ENCODE measurements at places on chromosomes 13 and 19. TPM values are rescaled to one million over a fixed set of nuclear protein-coding genes. Genes with fewer than 3 reads are reported as not detected.
A peak's percentile ranks its signal among the peaks of the same experiment; 100 is the strongest.

DNA sequence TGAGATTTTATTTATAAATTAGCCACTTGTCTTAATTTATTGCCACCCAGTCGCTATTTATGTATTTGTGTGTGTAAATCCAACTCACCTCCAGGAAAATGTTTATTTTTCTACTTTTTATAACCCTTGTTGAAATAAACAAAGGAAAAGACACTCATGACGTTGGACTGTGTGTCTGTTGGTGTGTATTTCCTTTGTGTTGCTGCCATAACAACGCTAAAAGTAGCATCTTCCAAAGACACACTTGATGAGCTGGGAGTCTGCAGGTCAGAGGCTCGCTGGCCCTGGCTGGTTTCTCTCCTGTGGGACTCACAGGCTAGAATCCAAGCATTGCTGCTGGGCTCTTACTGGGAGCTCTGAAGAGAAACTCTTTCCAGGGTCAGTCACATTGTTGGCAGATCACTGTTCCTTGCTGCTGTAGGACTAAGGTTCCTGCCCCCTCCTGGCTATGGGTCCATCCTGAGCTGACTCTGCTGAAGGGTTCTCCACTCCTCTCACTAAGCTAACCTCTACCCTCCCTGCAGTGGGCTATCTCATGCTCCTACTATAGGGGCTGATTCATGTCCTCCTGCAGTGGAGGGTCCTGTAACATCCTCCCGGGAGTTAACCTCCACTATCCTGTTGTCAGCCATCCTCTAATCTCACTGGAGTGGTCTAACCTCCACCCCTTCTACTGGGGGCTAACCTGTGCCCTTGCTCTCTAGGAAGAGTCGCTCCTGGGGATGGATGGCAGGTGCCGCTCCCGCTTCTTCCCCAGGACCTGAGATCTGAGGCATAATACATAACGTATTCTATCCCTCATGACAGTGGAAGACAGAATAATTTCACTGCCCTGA, 2.1 kb downstream of the IFNL2 start:
- no peak for ATAC-seq

The IGFLR1 gene
- total RNA-seq: 5.9 TPM

GRCh38 chr13:48501705-48502104, 31.2 kb downstream of the RCBTB2 start:
- no peak for ATAC-seq

- ATAC-seq: no peak
Measured at GRCh38 chr13:74464670-74465069, 330.5 kb upstream of the KLF12 start.

The MISP3 gene
- total RNA-seq: 1.5 TPM

The SACS gene
- total RNA-seq: 34.6 TPM

- ATAC-seq: no peak
Measured at GRCh38 chr19:28700176-28700575, 512.8 kb downstream of the UQCRFS1 start.

GRCh38 chr19:45901912-45902650, at the start of gene MYPOP:
Gene MYPOP, minus strand, starts transcription at chr19:45902613. Its CDS starts 840 bp downstream, at chr19:45901773.
- peak; percentile 4 for ATAC-seq

The SMIM44 gene
- total RNA-seq: not detected

DNA sequence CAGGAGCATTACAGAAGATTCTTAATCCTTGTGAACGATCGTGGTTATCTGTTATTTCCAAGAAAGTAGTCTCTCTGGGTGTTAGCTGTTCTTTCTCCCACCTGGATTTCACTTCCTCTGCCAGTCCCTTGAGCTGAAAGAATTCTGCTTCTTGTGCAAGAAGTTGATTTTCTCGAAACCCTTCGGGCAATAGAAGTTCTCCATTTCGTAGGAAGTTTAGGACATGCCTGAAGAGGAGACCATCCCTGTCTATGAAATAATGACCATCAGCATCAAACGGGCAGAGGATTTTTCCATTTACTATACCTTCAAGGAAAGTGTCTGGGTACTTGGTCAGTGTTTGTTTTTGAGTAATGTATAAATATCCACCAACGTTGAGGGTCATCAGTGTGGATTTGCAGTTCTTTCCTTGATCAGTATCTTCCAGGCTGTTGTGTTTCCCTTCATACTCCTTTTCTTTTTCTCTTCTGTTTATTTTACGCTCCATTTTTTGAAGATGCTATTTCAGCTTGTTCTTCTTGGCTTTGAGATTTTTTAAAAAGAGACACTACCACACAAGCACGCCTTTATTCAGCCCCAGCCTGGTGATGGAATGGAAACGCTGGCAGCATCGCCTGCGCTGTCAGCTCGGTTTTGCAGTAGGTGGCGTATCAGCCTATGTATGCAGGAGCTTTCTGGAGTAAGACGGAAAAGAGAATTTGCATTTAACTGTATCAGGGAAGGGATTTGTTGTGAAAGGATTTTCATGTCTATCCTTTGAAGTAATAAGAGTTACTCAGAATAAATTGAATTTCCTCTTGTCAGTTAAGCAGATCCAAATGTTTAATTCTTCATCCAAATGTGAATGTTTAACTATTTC, 6.5 kb downstream of the KCTD4 start:
- ATAC-seq: peak; percentile 94

GRCh38 chr19:8578642-8579265, 1.5 kb upstream of the MYO1F start:
- ATAC-seq: peak; percentile 36

- ATAC-seq: no peak
Measured at GRCh38 chr13:40146063-40146462, 490.6 kb downstream of the COG6 start.

DNA sequence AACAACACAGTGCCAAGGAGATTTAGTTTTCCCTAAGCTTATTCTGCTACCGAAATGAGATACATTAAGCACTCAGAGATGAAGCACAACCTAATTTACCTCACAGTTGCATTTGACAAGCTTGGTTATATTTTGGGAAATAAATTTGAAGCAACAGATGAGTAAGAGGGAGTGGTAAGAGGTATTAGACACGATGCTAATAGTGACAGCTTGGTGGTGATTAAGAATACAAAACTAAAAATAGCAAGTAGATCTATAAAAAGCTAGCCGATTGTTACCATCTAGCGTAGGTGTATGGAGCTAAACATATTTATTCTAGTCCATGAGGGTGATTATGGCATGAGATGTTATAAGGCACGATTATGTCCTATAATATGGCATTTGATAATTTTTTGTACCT, 208.5 kb downstream of the PCCA start:
- ATAC-seq: no peak

The GJB2 gene
- not detected for total RNA-seq

DNA sequence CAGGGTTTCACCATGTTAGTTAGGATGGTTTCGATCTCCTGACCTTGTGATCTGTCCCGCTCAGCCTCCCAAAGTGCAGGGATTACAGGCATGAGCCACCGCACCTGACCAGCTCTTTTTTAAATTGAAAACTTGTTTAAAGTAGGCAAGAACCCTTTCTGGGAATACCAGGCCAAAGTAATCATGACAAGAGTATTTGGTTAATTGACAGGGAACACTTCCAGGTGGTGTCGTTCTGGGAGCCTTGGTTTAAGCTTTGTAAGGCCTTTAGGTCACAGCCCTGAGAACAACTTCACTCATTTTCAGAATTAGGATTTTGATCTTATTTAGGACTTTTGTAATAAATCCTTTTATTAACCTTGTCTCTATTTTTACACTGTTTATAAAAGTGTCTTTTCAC, 115.2 kb downstream of the LMO7 start:
- ATAC-seq: no peak

- ATAC-seq: no peak
Measured at GRCh38 chr13:88104576-88104975, 433.4 kb downstream of the SLITRK5 start.

- ATAC-seq: no peak
Measured at GRCh38 chr13:73479351-73479750, 420.5 kb downstream of the KLF5 start.

DNA sequence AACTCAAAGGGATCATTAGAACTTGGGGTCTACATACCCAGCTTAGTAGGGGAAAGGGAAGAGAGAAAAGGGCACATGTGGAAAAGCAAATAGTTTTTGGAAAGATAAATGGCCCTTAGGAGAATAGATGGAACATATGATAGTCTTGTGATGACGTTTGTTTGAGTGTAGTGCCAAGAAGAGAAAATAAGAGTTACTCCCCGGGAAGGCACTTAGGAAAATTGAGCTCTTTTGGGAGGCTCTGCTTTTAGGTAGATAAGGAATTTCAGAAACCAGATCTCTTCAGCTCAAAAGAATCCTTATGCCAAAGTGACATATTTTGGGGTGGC, 44.8 kb upstream of the SERTM1 start:
- no peak for ATAC-seq

The FBXO27 gene
- 2.8 TPM for total RNA-seq

DNA sequence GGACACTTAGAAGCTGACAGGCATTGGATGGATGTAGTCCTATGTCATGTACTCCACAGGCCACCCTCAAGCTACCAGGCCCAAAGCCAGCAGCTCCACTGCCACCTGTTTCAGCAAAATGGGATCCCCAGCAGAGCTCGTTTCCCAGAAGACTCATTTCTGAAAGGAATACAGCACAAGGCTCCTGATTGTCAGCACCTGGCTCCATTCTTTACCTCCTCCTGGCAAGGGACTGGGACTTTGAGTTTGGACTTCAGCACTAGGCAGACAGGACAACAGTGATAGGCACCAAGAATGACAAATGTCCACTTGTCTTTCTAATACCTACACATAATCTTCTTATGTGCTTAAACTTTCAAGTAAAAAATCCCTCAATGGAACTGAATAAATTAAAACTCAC, 150.4 kb upstream of the RXFP2 start:
- no peak for ATAC-seq

DNA sequence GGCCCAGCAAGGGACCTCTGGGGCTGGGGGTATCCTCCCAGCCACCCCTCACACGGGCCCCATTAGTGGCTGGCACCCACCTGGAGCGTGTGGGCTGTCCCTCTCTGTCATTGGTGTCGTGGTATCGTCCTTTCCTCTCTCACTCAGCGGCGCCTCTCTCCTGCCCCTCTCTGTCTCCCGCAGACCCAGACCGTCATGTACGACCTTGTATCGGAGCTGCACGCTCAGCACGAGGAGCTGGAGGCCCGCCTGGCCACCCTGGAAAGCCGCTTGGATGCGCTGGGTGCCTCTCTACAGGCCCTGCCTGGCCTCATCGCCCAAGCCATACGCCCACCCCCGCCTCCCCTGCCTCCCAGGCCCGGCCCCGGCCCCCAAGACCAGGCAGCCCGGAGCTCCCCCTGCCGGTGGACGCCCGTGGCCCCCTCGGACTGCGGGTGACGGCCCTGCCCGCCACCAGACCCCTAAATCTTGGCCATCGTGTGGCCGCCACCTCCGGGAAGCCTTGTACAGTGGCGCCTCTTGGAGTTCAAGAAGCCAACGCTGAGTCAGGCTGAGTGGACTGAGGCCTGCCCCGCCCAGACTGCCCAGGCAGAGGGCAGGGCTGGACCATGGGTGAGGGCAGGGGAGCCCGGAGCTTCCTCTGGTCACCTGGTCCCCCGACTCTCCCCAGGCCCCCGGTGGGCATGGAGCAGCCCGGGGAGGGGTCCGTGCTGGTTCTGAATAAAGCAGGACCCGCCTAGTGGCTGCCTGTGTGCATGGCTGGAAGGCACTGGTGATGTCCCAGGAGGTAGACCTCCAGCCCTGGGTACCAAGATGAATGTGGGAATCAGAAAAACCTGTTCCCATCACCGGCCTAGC, 9.8 kb upstream of the ARRDC2 start:
- ATAC-seq: peak; percentile 29

- ATAC-seq: no peak
Measured at GRCh38 chr19:19549804-19550464, 11.9 kb downstream of the CILP2 start.

DNA sequence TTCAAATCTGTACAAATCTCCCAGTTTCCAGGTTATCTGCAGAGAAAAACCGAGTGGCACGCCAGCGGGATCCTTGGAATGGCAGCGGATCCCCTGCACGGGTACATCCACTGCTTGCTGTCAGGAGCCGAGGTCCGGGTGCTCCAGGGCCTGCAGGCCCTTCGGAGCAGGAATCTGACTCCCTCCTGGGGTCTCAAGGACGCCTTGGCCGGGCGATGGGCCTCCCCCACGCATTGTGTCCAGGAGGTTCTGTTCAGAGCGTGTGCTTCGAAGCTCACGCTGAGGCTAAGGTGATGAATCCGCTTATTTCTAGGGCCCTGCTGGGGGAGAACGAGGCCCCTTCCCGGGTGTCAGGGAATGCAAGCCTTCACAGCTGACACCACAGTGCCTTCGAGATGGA, 148.9 kb downstream of the SOX1 start:
- ATAC-seq: no peak

The NOVA2 gene
- total RNA-seq: 0.30 TPM

The ZNF132 gene
- 5.6 TPM for total RNA-seq

The AMER2 gene
- total RNA-seq: 19.6 TPM

- peak; percentile 87 for ATAC-seq
Measured at GRCh38 chr19:6066661-6067646, 43.3 kb downstream of the RFX2 start.

The PLPPR3 gene
- 48.6 TPM for total RNA-seq

DNA sequence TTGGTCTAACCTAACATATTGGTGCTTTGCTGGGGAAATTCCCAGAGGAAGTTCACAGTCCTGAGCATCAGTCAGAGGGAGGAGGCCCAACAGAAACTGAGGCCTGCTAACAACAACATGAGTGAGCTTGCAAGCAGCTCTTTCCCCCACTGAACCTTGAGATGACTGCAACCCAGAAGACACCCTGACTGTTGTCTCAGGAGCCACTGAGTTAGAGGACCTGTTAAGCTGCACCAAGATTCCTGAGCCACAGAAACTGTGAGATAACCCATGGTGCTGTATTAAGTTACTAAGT, 193.2 kb upstream of the UBL3 start:
- ATAC-seq: no peak

GRCh38 chr13:21364357-21364756, 94.7 kb downstream of the ZDHHC20 start:
- ATAC-seq: no peak

DNA sequence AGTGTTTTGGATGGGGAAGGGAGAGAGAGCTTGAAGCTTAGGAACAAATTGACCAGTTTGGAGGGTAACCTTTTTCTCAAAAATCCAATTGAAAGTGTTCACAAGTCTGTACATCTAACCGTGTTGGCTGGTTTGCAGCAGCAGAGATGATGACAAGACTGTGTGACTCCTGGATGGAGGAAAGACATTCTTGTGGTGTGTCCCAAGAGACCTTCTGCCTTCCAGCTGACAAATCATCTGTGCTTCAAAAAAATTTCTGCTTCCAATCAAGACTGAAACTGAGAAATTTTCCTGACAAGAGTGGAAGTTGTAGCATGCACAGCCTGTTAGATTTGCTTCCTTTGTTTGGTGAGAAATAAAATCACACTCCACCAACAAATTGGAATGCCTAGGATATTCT, 56.2 kb downstream of the LACC1 start:
- ATAC-seq: peak; percentile 61

- peak; percentile 60 for ATAC-seq
Measured at GRCh38 chr13:45800485-45800884, 51.1 kb downstream of the SIAH3 start.

GRCh38 chr13:20129076-20129475, 31.8 kb downstream of the GJA3 start:
- ATAC-seq: no peak

DNA sequence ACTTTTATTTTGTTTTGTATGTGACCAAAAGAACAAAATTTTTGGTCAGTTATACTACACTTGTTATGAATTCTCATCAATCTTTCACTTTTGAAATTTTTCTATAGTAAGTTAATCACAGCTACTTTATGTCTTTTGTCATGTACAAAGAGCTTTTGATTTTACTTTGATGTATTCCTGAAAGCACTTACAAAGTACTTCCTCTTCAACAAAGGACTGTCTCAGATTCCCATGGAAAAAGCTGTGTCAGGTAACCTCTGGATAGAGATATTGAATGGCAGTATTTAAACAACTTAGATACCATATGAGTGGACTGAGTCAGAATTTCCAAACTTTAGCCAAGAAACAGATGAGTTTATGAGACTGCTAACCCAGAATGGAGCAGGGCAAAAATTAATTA, 689.3 kb upstream of the ATXN8OS start:
- no peak for ATAC-seq

The KCNC3 gene
- total RNA-seq: 0.59 TPM

Measured in motor neuron (in vitro differentiated cells).